NCI-H524 treated with DMSO at 0.1 percent for 48 hours (cell line): ENCODE measurements at places on chromosomes 4 and X.

- no peak for DNase-seq
These were observed 91.4 kb upstream of the TTC29 start for GRCh38 chr4:147037069-147037468.

DNA sequence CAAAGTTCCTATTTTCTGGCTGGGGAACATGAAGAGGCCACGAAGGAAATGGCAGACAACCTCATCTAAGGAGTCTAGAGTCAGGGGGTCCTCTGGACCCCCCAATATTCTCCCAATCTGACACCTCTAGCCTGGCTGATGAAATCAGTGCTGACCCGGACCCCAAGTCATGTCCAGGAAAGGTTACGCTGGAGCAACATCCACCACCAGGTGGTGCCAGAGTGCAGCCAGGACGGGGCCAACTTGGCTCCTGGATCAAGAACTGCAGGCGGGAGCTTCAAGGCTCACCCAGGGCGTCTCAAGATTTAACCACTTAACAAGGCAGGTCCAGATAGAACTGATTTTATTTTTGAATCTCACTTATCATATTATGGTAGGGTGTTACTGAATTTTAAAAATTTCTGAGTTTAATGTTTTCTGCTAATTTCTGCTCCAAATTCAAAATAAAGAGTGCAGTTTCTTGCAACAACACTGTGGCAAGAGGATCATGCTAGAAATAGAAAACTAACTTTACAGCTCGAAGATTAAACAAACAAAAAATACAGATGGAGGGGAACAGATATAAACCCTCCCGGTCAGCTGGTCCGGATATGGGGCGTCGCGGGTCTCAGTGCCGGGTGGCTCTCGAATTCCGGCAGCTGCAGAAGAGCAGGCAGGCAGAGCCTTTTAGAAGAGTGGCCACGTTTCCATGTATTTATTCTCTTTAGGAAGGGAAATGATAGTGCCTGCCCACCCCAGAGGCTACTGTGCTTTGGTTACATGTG is 135.5 kb downstream of the AFAP1 start:
- DNase-seq: no peak

GRCh38 chrX:119503484-119503861 is 35.2 kb downstream of the SLC25A5 start:
- DNase-seq: no peak

DNA sequence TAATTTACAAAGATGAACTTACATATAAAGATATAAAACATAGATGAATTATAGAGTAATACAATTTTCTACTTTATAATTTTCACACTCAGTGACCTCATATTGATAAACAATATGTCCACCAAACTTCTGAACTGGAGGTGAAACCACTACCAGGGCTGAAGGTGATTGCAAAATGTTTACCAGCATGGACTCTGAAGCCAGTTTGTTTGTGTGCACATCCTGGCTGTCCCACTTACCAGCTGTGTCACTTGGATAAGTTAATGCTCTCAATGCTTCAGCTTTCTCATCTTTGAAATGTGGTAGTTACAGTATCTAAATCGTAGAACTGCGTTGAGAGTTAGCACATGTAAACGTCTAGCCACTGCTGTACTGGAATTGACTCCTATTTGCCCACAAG is 392.6 kb downstream of the HNRNPD start:
- DNase-seq: no peak

DNA sequence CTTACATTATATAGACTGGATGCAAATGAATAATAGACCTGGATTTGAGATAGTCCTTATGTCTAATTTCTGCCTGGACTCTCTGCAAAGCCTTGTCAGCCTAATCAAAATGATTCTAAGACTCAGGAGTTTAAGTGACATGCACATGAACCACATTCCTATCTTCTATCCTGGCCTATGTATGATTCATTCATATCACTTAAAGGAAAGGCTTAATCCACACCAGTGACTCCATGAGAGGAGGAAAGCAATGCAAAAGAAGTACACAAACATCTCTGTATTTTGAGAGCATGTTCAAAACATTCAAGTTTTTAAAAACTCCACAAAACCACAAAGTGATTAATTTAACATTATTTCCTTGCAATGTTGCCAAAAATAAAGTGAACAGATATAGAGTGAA is 14.6 kb downstream of the AMOT start:
- DNase-seq: no peak

DNA sequence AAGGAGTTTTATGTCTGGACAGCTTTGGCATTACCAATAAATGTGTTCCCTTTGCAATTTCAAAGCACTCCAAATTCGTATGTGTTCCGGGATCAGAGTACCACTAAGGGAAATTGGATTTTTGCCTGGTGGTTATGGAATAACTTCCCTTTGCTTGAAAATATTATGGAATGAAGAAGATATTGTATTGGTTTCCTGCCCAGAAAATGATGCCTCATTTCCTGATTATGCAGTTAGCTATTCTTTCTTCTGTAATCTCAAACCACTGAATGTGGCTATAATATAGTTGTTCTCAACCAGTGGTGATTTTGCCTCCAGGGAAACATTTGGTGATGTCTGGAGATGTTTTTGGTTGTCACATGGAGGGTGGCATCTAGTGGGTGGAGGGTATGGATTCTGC is 142.9 kb downstream of the PCDH7 start:
- no peak for DNase-seq

DNA sequence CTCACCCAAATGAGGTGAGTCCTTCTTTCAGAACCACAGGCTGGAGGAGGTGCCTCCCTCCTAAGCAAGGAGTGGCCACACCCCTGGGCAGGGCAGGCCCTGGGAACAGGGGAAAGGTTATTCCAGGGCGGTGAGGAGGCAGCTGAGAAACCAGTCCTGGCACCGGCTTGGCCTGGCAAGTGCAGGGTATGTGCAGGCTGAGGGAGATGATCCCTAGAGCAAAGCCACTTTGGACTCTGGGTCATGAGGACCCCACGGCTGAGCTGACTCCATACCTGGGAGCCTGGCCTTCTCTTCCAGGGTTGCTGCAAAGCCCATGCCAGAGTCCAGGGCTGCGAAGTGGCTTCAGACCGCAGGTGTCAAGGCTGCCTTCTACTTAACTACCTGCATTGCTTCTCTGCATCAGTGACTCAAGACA is 49.5 kb upstream of the HELT start:
- DNase-seq: no peak

DNA sequence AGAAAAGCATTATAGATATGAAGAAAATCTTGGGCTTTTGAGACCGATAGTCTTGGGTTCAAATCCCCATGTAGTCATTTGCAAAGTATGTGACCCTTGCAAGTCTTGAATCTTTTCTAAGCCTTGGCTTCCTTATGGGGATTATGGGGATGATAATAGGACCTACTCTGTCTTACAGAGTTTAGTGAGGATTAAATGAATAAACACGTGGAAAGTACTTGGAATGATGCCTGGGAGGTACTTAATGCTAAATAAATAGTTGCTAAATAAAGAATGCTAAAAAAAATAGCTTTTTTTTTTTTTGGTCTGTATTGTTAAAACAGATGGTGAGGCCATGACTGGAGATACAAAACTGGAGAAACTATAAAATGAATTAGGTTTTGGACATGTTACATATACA is 292.7 kb downstream of the GPAT3 start:
- no peak for DNase-seq
